ENCODE measurements at places on chromosomes 4 and X.

DNA sequence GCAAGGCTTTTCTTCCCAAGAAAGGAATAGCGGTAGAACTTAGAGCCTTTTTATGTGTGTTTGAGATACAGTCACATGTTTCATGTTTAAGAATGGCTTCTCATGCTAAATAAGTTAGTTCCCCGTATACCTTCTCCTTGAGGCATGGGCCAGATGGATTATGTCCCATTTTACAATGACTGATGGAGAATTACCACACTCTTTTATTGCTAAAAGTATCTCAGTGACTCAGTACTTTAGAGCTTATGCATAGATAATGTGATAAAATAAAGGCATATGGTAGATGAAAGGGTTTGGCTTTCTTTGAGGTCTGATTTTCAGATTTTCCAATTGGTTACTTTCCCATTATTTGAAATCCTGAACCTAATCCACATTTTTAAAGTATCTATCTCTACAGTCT lies 121.8 kb upstream of the BMPR1B start:
- DNase-seq, result no peak
- H3K4me1 ChIP-seq, result no peaks in the 10 kb centered on the region
- no peak overlapping the region for H3K4me3 ChIP-seq

DNA sequence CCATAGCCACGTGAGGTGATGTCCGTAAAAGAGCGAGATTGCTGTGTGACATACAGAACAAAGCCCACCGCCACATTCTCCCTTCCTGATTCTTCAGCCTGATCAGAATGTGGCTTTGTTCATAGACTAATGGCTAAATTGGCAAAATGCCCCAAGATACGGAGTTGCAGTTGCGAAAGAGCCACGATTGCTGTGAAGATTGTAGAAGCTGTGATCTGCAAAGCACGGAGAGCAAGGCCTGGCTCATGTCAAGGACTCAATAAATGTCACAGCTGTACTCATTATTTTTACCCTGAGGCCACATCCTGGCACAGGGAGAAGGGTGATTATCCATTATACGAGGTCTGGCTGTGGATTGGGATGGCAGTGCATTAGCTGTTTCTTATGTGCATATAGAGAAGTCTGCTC lies 34.2 kb downstream of the ARSD start:
- DNase-seq, result no peak
- no peaks in the 10 kb centered on the region for H3K36me3 ChIP-seq
- no peaks in the 10 kb centered on the region for H3K4me1 ChIP-seq
- H3K27me3 ChIP-seq, result no peaks in the 10 kb centered on the region
- H3K4me3 ChIP-seq, result no peak overlapping the region
- H3K27ac ChIP-seq, result no peak overlapping the region

GRCh38 chrX:14095702-14096101 lies 66.0 kb upstream of the GEMIN8 start:
- H3K4me3 ChIP-seq, result peak overlapping the region; percentile 26
- H3K27me3 ChIP-seq, result peaks cover 2% of the 10 kb centered on the region
- no peak overlapping the region for H3K27ac ChIP-seq
- no peaks in the 10 kb centered on the region for H3K4me1 ChIP-seq
- peak; percentile 1 for DNase-seq
- no peaks in the 10 kb centered on the region for H3K36me3 ChIP-seq

- peaks cover 33% of the 10 kb centered on the region for H3K36me3 ChIP-seq
- H3K4me1 ChIP-seq, result no peaks in the 10 kb centered on the region
- H3K4me3 ChIP-seq, result no peak overlapping the region
- H3K27ac ChIP-seq, result no peak overlapping the region
Observed at GRCh38 chr4:113504422-113504821, 257.1 kb downstream of the CAMK2D start.
